ENCODE measurements at places on chromosomes 2 and 18. TPM values are rescaled to one million over a fixed set of nuclear protein-coding genes. Genes with fewer than 3 reads are reported as not detected.

DNA sequence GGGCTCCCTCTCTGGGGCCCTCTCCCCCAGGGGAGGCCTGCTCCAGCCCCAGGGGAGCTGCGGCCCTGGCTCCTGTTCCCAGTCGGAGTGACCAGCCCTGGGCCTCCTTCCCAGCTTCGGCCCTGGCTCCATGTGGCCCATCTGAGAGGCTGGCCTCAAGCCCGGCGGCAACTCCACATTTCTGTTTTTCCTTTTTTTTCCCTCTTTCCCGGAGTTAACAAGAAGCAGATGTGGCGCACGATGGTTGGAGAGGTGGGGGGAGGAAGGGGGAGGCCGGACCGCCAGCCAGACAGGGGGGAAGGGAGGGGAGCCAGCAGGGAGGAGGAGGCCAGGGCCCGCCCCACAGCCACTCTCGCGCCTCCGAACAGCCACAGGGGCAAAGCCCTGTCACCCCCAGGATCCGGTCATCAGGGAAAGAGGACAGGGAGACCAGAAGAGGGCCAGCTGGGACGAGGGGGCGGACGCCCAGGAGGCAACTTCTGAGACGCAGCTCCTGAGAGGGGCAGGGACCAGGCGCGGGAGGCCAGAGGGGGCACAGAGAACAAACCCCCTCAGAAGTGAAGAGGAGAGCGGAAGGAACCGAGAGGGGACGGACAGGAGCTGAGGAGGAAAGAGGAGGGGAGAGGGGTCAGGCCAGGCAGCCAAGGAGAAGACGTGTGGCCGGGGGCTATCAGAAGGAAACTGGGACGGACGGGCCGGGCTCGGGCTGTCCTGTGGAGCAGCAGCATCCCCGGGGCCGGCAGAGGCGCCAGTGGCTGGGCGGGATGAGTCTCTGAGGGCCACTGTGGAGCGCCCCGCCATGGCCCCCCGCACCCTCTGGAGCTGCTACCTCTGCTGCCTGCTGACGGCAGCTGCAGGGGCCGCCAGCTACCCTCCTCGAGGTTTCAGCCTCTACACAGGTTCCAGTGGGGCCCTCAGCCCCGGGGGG lies at the start of gene EMILIN1:
Gene EMILIN1 (plus strand): TSS at position 349 of the 928 bp plus-strand sequence. CDS start 451 bp downstream, at position 800.
- DNase-seq = no peak
- H3K4me1 ChIP-seq = peaks cover 31% of the 10 kb centered on the region
- no peaks in the 10 kb centered on the region for H3K27me3 ChIP-seq
- no peak within 1 kb of the TSS for H3K4me3 ChIP-seq
- H3K36me3 ChIP-seq = no peaks in the 10 kb centered on the region
- H3K27ac ChIP-seq = no peak within 1 kb of the TSS

GRCh38 chr2:85017411-85018048 lies 46.6 kb downstream of the KCMF1 start:
- no peaks in the 10 kb centered on the region for H3K27me3 ChIP-seq
- peaks cover 23% of the 10 kb centered on the region for H3K4me1 ChIP-seq
- H3K4me3 ChIP-seq = peak overlapping the region; percentile 59
- peak overlapping the region; percentile 55 for H3K27ac ChIP-seq
- DNase-seq = peak; percentile 53

DNA sequence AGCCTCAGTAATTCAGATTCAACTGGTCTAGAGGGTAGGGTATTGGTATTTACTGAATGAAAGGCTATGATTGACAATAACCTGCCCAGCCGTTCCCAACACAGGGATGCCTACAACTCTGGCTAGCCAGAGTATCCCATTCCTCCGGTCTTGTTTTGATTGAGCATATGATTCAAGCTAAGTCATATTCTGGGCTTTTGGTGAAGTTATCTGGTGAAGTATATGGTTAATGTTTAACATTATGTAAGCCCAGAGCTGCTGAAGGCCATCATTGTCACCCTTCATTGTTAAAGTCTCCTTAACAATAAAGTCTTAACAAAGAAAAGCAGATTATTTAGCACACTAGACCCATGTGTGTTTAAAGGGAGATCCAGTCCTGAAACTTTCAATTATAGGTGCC lies 152.6 kb downstream of the EXOC6B start:
- no peaks in the 10 kb centered on the region for H3K36me3 ChIP-seq
- H3K27ac ChIP-seq = no peak overlapping the region
- H3K27me3 ChIP-seq = no peaks in the 10 kb centered on the region
- no peak overlapping the region for H3K4me3 ChIP-seq

GRCh38 chr18:37742436-37742835 lies 176.8 kb upstream of the CELF4 start:
- no peaks in the 10 kb centered on the region for H3K4me1 ChIP-seq
- no peak overlapping the region for H3K27ac ChIP-seq
- H3K36me3 ChIP-seq = no peaks in the 10 kb centered on the region

Gene DBI
- total RNA-seq = 49.9 TPM

Gene NYAP2
- total RNA-seq = 0.20 TPM

- no peaks in the 10 kb centered on the region for H3K4me1 ChIP-seq
- H3K36me3 ChIP-seq = peaks cover 10% of the 10 kb centered on the region
- no peak overlapping the region for H3K4me3 ChIP-seq
- DNase-seq = no peak
- H3K27me3 ChIP-seq = no peaks in the 10 kb centered on the region
These were observed 7.5 kb downstream of the TGFBRAP1 start for GRCh38 chr2:105321875-105322646.
